Thyroid gland (tissue), 4 donors: ENCODE measurements at places on chromosomes 16 and 17. TPM values are rescaled to one million over a fixed set of nuclear protein-coding genes. Genes with fewer than 3 reads are reported as not detected.

NHLRC4 gene
- total RNA-seq = 0.81 TPM

MMP15 gene
- 81.1 TPM for total RNA-seq

IRX5 gene
- total RNA-seq = 1.3 TPM

CA5A gene
- total RNA-seq = not detected

ENGASE gene
- 37.1 TPM for total RNA-seq

HSD17B2 gene
- not detected for total RNA-seq

GRCh38 chr16:31487720-31488467 is 5.0 kb downstream of the SLC5A2 start:
- peak; percentile 74 for DNase-seq
- H3K27me3 ChIP-seq = no peaks in the 10 kb centered on the region
- peak overlapping the region; percentile 22 for H3K4me3 ChIP-seq
- H3K27ac ChIP-seq = no peak overlapping the region

DNA sequence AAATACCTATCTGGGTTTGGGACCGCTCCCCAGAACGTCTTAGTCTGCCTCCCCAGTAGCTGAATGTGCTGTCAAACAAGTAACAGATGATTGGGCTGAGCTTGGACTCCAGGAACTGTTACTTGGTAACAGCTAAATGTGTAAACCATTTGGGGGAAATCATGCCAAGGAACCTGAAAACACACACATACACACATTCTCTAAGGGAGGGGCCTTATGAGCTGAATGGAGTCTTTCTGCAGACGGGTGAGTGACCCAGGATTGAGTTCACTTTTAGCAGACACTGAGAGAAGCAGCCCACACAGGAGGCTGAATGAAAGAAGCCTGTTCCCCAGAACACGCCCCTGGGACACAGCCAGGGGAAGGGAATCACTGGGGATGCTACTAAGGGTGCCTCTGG is 1.6 kb downstream of the ACLY start:
- H3K36me3 ChIP-seq = peaks cover 10% of the 10 kb centered on the region
- H3K4me1 ChIP-seq = peaks cover 32% of the 10 kb centered on the region
- H3K27ac ChIP-seq = no peak overlapping the region
- H3K4me3 ChIP-seq = no peak overlapping the region
- DNase-seq = no peak

DNA sequence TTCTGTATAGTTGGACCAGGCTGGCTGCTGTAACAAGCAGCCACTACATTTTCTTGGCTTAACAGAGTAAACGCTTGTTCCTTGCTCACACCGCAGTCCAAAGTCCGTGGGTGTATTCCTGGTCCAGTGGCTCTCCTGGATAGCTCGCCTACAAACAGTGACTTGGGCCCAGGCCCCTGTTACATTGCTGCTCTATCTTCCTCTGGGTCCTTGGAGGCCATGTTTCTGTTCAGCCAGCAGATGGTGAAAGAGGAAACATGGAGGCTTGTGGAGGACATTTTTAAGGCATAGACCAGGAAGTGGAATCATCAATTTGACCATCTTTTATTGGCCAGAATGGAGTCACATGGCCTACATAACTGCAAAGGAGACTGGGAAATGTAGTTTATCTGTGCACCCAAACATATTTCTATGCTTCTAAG is 55.1 kb downstream of the ATP2C2 start:
- H3K4me3 ChIP-seq = no peak overlapping the region
- no peak for DNase-seq

DNA sequence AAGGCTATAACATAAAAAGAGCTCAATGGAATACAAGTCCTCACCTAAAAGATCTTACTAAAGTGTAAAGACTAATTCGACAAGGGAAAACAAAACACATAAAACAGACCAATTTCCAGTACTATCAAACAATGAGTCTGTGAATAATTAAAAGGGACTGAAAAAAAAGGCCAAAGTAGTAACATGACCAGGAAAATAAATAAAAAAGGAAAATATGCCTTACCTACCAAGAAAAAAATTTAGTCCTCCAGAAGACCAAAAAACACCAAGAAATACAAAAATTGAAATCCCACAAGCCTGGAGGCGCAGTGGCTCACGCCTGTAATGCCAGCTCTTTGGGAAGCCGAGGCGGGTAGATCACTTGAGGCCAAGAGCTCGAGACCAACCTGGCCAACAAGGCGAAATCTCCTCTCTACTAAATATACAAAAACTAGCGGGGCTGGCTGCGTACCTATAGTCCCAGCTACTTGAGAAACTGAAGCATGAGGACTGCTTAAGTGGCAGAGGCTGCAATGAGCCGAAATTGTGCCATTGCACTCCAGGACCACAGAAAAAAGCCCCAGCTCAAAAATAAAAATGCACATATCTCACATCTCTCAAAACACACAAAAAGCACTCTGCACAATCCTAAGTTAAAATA is 60.8 kb downstream of the TEX14 start:
- no peaks in the 10 kb centered on the region for H3K4me1 ChIP-seq
- H3K27me3 ChIP-seq = no peaks in the 10 kb centered on the region
- peak; percentile 33 for DNase-seq
- H3K36me3 ChIP-seq = no peaks in the 10 kb centered on the region

- no peak overlapping the region for H3K4me3 ChIP-seq
- no peak overlapping the region for H3K27ac ChIP-seq
- peaks cover 42% of the 10 kb centered on the region for H3K4me1 ChIP-seq
- DNase-seq = no peak
- no peaks in the 10 kb centered on the region for H3K27me3 ChIP-seq
Observed at GRCh38 chr17:73227944-73228343, 33.7 kb downstream of the CPSF4L start.

DNA sequence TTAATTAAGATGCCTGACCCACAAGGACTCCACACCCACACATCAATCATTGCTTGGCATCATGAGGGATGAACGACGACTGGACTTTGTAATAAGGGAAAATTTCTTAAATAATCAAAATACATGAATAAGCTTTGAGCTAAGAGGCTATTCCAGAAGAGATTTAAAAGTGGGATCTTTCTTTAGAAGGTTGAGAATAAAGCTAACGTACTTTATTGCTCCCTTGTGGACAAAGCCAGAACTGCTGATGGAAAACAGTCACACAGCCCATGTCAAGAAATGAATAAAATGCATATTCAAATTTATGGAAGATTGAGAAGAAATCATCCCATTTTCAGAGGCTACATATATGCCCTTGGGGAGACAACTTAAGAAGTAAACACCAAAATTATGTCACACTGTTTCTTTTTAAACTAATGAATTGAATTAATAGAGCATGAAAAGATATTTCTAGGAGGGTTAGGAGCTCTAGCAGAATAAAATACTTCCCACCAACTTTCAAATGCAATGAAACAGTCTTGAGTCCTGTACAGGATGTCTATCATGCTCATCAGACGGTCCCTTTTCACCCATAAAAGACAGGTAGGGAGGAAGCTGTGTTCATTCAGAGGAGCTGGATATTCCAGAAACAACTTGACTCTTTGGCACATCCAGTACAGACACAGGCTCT is 60.2 kb upstream of the PHOSPHO1 start:
- no peak overlapping the region for H3K4me3 ChIP-seq
- H3K36me3 ChIP-seq = no peaks in the 10 kb centered on the region
- no peaks in the 10 kb centered on the region for H3K27me3 ChIP-seq
- DNase-seq = no peak

- no peak overlapping the region for H3K27ac ChIP-seq
- H3K4me1 ChIP-seq = no peaks in the 10 kb centered on the region
- no peaks in the 10 kb centered on the region for H3K36me3 ChIP-seq
- H3K27me3 ChIP-seq = no peaks in the 10 kb centered on the region
- H3K4me3 ChIP-seq = no peak overlapping the region
Observed at GRCh38 chr16:82715833-82716232, 89.1 kb downstream of the CDH13 start.

GRCh38 chr17:10556301-10557005 is 7.0 kb upstream of the MYH2 start:
- no peaks in the 10 kb centered on the region for H3K36me3 ChIP-seq
- no peak overlapping the region for H3K4me3 ChIP-seq
- H3K27me3 ChIP-seq = no peaks in the 10 kb centered on the region
- H3K4me1 ChIP-seq = peaks cover 12% of the 10 kb centered on the region

- no peaks in the 10 kb centered on the region for H3K27me3 ChIP-seq
- H3K36me3 ChIP-seq = no peaks in the 10 kb centered on the region
- no peak overlapping the region for H3K27ac ChIP-seq
- no peak for DNase-seq
- no peak overlapping the region for H3K4me3 ChIP-seq
Observed at GRCh38 chr16:11278681-11279628, 2.2 kb downstream of the PRM1 start.

DNA sequence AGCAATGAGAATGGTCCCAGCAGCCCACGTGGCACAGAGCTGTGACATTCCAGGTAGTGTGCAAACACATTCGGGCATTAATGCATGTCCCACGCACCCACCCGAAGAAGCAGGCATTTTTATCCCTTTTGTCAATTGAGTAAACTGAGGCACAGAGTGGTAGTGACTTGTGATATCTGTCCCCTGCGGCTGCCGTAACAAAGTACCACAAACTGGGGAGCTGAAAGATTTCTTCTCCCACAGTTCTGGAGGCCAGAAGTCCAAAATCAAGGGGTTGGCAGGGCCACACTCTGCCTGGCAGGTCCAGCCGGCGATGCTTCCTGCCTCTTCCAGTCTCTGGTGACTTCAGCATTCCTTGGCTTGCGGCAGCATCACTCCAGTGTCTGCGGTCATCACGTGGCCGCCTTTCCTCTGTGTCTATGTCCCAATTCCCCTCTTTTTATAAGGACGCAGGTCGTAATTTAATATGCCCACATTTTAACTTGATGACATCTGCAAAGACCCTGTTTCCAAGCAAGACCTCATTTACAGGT is 221.9 kb upstream of the GSE1 start:
- no peaks in the 10 kb centered on the region for H3K36me3 ChIP-seq
- peaks cover 26% of the 10 kb centered on the region for H3K4me1 ChIP-seq
- DNase-seq = no peak
- H3K27ac ChIP-seq = no peak overlapping the region
- H3K4me3 ChIP-seq = no peak overlapping the region

DNA sequence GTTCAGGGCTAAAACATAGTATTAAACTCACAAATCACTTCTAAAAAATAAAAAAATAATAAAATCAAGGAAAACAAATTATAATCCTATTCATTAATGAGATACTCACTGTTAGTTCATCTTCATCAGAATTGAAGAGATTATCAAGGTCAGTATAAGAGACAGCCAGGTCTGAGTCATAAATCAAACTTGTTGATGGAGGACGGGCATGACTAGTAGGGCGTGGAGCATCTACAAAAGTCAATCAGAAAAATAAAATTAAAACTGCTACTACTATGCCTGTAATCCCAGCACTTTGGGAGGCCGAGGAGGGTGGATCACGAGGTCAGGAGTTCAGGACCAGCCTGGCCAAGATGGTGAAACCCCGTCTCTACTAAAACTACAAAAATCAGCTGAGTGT is 59.1 kb upstream of the INTS2 start:
- no peaks in the 10 kb centered on the region for H3K27me3 ChIP-seq
- peaks cover 14% of the 10 kb centered on the region for H3K36me3 ChIP-seq
- DNase-seq = no peak
- H3K27ac ChIP-seq = no peak overlapping the region

GRCh38 chr16:58461056-58461455 is 38.9 kb upstream of the NDRG4 start:
- no peak for DNase-seq
- H3K36me3 ChIP-seq = no peaks in the 10 kb centered on the region
- H3K4me3 ChIP-seq = no peak overlapping the region
- peaks cover 4% of the 10 kb centered on the region for H3K27me3 ChIP-seq
- no peaks in the 10 kb centered on the region for H3K4me1 ChIP-seq

GRCh38 chr16:85358704-85359146 is 246.5 kb upstream of the CIBAR2 start:
- no peaks in the 10 kb centered on the region for H3K27me3 ChIP-seq
- no peaks in the 10 kb centered on the region for H3K36me3 ChIP-seq
- no peak overlapping the region for H3K4me3 ChIP-seq
- H3K27ac ChIP-seq = no peak overlapping the region
- DNase-seq = no peak

- no peaks in the 10 kb centered on the region for H3K36me3 ChIP-seq
- no peak overlapping the region for H3K27ac ChIP-seq
- H3K27me3 ChIP-seq = no peaks in the 10 kb centered on the region
- H3K4me3 ChIP-seq = no peak overlapping the region
- H3K4me1 ChIP-seq = no peaks in the 10 kb centered on the region
- DNase-seq = no peak
Observed at GRCh38 chr16:54443839-54444238, 157.3 kb upstream of the IRX3 start.

DNA sequence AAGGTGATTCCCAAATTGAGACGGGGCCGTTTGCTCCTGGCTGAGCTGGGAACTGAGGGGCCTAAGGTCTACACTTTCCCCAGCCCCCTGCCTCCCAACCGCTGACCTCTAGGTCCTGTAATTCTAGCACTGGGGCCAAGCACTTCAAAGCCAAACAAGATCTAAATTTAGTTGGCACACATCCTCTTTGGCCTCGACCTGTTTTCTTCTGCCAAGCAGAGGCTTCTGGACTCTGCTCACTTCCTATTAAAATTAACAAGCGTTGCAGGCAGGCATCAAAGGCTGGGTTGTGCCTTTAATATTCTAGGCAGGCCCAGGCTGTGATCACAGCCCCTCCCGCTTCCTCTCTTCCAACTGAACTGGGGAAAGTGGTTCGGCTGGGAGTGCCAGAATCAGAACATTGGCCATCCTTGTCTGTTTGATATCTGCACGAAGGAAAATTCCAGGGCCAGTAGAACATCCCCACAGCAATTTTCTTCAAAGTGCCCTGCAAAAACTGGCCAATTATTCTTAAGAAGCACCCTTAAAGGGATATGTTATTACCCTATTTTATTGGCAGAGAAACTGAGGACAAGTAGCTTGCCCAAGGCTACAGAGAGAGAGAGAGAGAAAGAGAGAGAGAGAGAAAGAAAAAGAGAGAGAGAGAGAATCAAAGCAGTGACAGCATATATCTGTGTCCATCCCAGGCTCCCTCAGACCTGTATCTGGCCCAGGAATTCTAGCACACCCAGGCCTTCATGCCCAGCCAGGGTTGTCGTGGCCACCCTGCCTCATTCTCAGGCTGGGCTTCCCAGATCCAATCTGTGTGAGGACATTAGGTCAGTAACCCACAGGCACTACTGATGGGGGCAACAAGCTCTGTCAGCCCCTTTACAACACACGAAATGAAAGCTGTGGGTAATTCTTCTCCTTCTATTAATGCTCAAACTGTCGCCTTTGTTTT is 12.8 kb upstream of the MT4 start:
- DNase-seq = peak; percentile 37
- no peak overlapping the region for H3K4me3 ChIP-seq
- no peaks in the 10 kb centered on the region for H3K36me3 ChIP-seq
- peaks cover 12% of the 10 kb centered on the region for H3K4me1 ChIP-seq
- no peaks in the 10 kb centered on the region for H3K27me3 ChIP-seq

GRCh38 chr16:87240211-87241136 is 76.7 kb downstream of the C16orf95 start:
- no peaks in the 10 kb centered on the region for H3K27me3 ChIP-seq
- H3K27ac ChIP-seq = no peak overlapping the region
- no peaks in the 10 kb centered on the region for H3K36me3 ChIP-seq
- no peak overlapping the region for H3K4me3 ChIP-seq

DNA sequence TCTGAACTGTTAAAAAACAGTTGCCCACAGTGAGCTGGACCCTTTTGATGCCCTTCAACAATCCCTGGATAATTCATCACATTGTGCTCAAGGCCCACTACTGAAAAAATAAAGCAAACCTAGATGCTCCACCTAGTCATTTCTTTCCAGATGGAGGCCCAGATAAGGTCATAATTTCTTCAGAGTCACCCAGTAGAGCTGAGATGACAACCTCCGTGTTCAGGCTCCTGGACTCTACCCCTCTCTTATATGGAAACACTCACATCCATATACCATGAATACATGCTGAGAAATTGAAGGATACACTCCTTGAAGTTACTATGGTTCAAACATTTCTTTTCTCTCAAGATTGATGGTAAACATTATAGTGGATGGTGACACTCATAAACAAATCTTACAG is 2.7 kb upstream of the ABCA3 start:
- no peak overlapping the region for H3K27ac ChIP-seq
- peaks cover 18% of the 10 kb centered on the region for H3K4me1 ChIP-seq
- no peak overlapping the region for H3K4me3 ChIP-seq
- H3K27me3 ChIP-seq = no peaks in the 10 kb centered on the region
